ENCODE measurements at places on chromosomes 3 and 15. TPM values are rescaled to one million over a fixed set of nuclear protein-coding genes. Genes with fewer than 3 reads are reported as not detected.

DNA sequence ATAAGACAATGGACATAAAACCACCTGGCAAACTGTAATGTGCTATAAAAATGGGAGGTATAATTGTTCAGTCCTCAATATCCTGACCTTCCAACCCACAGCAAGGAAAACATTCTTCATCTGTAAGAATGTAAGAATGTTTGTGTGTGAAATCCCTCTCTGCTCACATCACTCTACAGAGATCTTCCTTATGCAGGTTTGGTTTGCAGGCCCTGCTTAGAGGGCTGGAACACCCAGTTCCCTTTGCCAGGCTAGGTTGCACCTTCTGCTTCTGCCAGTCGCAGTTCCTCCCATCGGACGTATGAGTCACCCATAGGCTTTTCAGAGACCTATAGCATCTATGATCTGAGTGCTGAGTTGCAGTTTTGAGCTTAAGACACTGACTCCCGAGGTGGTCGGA lies 24.1 kb upstream of the MINAR1 start:
- no peak for DNase-seq

DNA sequence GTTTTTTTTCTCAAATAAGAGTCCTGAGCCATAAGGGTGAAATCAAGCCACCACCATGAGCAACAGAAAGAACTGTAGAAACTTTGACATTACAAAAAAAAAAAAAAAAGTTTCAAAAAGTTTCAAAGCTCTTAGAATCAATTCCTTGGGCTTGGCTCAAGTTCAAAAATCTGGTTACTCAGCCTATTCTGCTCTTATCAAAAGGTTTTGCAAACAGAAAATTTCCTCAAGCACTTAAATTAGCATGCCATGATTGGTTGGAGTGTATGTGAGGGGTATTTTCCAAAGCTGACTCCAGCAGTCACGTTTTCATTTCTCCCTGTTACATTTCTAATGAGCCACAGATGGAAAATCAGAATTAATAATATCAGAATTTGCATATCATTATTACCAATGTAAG lies 12.1 kb upstream of the PEX5L start:
- no peak for DNase-seq

GRCh38 chr3:54856271-54856670 lies 71.6 kb downstream of the LRTM1 start:
- peak; percentile 77 for DNase-seq

- no peak for DNase-seq
Observed at GRCh38 chr3:95798628-95799027, 1015.8 kb upstream of the EPHA6 start.

The MINAR1 gene
- 0.82 TPM for total RNA-seq

The RPN1 gene
- total RNA-seq, result 150 TPM

The TMCO5A gene
- total RNA-seq, result not detected

The CA12 gene
- total RNA-seq, result 8.9 TPM

The GUCA1C gene
- total RNA-seq, result not detected

The DCBLD2 gene
- 42.6 TPM for total RNA-seq
